ENCODE measurements at places on chromosomes 7 and 10.

GRCh38 chr10:119025336-119025735 is 4.2 kb upstream of the NANOS1 start:
- DNase-seq, result no peak

DNA sequence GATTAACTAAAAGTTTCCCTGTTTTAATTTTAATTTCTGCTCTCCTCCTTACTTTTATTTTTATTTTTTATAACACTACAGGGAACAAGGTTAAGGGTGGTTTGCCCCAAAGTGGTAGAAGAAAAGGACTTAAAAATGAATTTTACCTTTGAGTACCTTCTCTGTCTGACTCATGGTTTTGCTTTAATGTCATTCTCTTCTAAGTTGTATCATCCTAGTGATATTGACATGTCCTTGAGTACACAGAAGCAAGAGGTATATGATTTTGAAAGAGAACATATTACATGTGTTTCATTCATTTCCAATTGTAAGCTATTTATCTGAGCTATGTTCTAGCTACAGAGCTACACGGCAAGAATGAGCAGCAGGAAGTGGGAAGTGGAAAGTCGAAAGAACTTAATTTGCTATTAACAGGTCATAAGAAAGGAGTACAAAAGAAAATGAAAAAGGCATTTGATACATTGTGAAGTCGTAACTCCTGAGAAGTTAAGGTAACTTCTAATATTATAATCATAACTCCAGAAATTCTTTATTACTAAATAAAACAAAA is 112.5 kb downstream of the SEMA3A start:
- DNase-seq, result no peak

DNA sequence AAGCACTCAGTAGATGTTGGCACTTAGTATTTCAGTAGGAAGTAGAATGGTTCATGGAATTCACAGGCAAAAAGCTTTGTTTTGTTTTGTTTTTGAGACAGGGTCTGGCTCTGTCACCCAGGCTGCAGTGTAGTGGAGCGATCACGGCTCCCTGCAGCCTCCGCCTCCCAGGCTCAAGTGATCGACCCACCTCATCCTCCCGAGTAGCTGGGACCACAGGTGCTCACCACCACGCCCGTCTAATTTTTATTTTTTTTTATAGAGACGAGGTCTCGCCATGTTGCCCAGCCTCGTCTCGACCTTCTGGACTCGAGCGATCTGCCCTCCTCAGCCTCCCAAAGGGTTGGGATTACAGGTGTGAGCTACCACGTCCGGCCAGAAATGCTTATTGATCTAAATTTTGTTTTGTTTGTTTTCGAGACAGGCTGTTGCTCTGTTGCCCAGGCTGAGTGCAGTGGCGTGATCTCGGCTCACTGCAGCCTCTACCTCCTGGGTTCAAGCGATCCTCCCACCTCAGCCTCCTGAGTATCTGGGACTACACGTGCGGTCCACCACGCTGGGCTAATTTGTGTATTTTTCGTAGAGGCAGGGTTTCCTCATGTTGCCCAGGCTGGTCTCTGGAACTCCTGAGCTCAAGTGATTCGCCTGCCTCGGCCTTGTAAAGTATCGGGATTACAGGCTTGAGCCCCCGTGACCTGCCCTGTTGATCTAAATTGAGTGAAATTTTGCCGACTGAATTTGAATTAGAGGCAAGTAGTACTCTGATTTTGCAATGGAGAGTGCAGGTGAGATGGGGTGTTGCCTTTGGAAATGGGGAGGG is 1.7 kb downstream of the GLRX3 start:
- no peak for DNase-seq

DNA sequence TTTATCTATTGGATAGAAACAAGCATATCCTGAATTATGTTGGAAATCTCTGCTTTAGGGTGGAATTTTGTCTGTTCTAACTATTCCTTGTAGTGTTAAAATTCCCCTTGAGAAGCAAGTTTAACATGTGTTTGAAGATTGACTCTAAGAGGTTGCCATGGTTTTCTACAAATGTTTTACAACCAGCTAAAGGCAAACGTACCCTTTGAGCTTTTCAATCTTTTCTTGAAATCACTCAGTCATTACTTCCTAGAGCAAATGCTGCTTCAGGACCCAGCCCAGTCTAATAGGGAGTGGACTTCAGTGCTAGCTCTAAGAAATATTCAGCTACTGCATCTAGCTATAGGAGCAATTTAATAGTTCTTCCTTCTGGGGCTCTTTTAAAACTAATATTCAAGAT is 118.8 kb upstream of the IFRD1 start:
- no peak for DNase-seq

DNA sequence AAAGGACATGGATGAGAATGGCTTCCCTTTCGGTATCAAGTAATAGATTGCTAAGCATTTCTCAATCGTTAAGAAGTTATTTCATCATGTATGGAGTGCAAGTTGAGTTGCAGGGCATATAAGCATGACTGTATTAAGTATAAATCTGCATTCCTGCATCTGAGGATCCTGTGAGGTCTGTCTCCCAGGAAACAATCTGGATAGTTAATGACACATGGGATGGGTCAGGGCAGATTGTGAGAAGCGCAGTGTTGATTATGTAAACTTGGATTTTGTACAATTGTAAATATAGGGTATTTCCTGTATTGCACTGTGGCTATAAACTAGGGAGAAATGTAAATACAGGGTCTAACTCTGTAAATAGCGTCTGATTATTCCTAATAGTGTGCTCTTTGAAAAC is 102.6 kb downstream of the PLXDC2 start:
- DNase-seq, result no peak

- no peak for DNase-seq
Observed at GRCh38 chr7:100520138-100520537, 18.9 kb upstream of the AGFG2 start.
